Stimulated activated CD4-positive, alpha-beta T cell treated with anti-CD3 and anti-CD28 coated beads, TNF-alpha, amount 100 ng/mL, for 4 hours (primary cell): ENCODE measurements at places on chromosomes 16 and 17.

- no peak for DNase-seq
These were observed 11.6 kb downstream of the SPHK1 start for GRCh38 chr17:76395980-76396379.

DNA sequence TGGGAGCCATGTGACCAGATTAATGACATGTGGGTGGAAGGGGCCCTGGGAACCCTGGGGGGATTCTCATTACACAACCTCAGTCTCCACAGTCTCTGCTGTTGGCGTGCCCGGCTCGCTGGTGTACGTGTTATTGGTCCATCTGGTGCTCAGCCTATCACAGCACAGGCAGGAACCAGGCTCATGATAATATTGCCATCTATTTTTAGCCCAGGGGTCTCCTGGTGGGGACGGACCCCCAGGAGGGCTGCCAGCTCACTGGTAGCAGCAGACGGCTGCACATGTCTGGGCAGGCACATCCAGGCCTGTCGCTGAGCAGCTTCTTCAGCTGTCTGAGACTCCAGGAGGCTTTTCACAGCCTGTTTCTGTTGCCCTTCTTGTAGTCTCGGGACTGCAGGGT, 123.8 kb downstream of the RAB11FIP4 start:
- DNase-seq = no peak

DNA sequence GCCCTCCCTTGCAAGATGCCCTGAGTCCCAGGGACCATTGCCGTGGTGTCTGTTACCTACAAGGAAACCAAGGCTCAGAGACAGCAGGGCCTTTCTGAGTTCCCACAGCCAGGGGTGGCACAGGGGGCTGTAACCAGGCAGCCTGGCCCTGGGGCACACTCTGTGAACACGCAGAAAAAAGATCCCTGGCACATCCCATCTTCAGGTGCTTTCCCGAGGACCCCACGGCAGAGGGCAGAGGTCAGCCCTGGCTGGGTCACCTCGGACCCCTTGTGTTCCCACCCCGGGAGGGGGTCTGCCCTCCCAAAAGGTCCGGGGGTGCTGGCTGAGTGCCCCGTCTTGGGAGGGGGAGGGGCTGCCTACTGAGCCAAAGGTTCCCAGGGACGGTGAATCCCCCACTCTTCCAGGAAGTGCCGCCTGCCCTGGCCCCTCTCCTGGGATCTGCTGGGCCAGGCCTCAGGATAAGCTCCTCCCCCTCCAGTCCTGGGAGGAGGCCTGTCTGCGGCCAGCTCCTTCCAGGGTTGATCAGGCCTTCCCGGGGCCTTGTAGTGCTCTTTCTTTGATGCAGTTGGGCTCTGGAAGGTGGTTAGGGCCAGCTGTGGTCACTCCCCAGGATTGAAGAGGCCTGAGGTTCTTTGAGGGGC, 8.1 kb downstream of the GLIS2 start:
- no peak for DNase-seq

- DNase-seq = no peak
These were observed 29.8 kb downstream of the GPATCH8 start for GRCh38 chr17:44473367-44473766.

DNA sequence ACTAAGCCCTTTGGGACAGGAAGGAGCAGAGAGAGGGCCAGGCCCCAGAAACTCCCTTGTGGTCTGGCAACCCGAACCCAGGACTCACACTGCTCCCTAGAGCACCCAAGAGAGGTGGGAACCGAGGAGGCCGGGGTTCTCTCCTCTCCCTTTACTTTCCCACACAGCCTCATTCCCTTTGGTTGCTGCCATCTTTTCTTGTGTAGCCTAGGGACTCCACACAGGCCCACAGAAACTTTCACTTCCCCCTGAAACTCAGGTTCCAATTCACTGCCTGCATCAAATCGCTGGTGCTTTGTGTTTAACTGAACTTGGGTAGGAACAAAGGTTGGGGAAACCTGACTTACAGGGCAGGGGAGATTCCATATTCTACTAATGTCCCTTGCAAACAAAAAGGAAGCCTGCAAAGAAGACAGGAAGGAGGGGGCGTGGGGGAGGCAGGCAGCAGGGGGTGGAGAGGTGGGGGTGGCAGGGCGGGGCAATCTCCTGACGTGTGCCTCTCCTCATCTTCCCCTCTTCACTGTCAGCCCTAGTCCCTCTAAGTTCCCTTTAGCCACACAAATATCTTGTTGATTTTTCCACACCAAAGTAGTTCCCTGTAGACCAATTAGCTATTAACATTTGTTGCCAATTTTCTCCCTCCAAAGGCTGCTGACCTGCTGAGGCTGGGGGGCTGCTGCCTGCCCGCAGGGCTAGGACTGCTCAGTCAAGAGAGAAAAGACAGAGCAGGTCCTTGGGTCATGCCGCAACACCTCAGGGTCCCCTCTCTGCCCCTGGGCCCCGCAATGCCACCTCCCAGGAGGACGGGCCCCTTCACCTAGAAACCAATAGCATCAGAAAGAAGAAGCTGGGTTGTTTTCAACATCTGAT, 8.0 kb downstream of the ST3GAL2 start:
- DNase-seq = no peak

GRCh38 chr17:12994341-12995074, 23.3 kb downstream of the ELAC2 start:
- DNase-seq = no peak

GRCh38 chr17:1546292-1546922, 16.2 kb downstream of the PITPNA start:
- no peak for DNase-seq

DNA sequence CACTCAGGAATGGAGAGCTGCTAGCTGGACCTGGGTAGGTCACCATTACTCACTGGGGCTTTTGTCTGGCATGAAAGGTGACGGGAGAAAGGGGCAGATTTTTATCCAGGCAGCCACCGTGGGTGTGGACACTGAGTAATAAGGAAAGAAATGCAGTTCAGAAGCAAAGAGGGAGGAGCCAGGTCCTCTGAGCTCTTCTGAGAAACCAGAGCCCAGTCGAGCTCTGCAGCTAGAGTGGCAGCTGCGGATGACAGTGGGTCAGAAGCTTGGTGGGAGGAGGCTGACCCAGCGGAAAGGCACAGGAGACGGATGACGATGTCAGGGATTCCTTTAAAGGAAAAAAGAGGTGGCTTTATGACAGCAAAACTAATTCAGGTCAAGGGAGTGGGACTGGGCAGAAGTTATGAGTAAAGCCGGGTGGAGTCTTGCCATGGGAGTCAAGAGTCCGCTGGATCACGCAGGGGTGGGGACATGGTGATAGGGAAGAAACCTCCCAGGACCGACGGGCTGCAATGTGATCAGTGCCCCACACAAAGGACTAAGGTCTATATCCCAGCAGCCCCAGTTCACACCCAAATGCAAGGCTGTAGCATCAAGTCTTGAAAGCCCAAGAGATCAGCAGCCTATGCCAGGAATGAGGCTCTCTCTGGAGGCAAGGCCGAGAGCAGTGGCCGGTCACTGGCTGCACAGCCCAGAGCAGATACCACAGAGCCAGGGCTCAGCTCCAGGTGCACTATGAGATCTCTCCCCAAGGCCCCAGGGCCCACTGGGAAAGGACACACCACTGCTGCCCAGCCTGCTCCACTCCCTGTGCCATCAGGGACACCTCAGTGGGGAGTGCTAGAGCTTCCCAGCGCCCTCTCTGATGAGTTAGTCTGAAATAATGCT, 6.3 kb upstream of the MNT start:
- no peak for DNase-seq

- no peak for DNase-seq
These were observed 26.9 kb downstream of the IRX5 start for GRCh38 chr16:54957403-54958166.

GRCh38 chr17:50959341-50959740, 93.2 kb upstream of the TOB1 start:
- DNase-seq = no peak

GRCh38 chr17:67243284-67243683, 1.7 kb downstream of the HELZ start:
- no peak for DNase-seq

- DNase-seq = no peak
These were observed 2.4 kb downstream of the NUP93 start for GRCh38 chr16:56732366-56732765.
